CD8-positive, alpha-beta T cell (primary cell): ENCODE measurements at places on chromosomes 5 and 9.

DNA sequence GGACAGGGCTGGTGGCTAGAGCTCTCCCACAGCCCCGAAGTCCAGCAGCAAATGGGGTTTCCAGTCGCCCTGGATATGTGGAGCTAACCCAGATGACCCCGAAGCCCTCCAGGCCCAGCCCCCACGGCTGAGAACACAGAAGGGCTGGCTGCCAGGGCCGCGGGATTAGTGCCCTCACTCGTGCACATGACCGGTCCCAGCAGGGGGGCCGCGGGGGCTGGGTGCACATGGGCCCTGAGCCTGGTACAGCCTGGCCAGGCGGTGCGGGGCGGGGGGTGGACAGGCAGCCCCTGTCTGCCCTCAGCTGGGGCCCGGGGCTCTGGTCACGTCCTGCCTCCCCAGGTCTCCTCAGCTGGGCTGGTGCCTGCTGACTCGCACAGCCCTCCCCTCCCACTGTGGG lies 5.9 kb downstream of the SSNA1 start:
- no peak for DNase-seq

GRCh38 chr9:127874301-127875221 lies 2.9 kb downstream of the AK1 start:
- no peak for DNase-seq

DNA sequence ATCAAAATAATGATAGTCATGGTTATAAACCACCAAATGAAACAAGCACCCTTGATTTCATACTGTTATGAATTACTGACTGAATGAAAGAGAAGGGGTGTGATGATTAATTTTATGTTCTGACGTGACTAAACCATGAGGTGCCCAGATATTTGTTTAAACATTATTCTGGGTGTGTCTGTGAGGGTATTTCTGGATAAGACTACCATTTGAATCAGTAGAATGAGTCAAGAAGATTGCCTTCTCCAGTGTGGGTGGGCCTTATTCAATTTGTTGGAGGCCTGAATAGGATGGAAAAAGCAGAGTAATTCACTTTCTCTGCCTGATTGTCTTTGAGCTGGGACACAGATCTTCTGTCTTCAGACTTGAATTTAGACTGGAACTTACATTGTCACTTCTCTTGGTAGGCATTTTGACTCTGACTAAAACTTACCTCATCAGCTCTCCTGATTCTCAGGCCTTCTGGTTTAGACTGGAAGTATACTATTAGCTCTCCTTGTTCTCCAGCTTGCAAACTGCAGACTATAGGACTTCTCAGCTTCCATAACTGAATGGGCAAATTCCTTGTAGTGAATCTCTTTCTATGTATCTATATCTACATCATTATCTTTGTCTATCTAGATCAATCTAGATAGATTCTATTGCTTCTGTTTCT lies 321.9 kb upstream of the TARS1 start:
- DNase-seq: no peak

GRCh38 chr9:99090336-99091130 lies 14.4 kb upstream of the TGFBR1 start:
- no peak for DNase-seq

- DNase-seq: no peak
These were observed 52.9 kb downstream of the BARX1 start for GRCh38 chr9:93902051-93902779.

- no peak for DNase-seq
These were observed 16.5 kb downstream of the GOLM1 start for GRCh38 chr9:86082870-86083269.

DNA sequence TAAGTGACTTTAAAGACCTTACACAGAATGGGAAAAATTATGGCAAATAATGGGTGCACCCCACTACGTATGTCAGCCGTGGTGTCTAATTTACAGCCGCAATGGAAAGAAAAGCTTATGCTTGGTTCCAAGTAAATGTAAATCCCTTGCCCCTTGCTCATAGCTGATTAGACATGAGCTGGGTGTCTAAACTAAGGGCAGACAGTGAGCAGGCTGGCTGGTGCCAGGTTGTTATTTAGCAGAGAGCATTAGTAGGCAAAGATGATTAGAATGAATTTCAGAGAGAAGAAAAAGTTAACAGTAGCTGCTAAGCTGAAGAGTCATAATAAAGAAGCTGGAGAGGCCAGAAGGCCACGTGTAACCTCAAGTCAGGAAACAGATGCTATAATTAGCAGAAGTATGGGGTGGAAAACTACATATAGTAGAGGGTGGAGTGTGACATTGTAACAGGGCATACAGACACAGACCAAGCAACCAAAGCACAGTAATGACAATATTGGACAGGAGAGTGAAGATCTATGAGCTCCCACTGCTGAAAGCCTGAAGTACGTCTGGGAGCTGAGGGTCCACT lies 257.7 kb downstream of the MCTP1 start:
- no peak for DNase-seq

DNA sequence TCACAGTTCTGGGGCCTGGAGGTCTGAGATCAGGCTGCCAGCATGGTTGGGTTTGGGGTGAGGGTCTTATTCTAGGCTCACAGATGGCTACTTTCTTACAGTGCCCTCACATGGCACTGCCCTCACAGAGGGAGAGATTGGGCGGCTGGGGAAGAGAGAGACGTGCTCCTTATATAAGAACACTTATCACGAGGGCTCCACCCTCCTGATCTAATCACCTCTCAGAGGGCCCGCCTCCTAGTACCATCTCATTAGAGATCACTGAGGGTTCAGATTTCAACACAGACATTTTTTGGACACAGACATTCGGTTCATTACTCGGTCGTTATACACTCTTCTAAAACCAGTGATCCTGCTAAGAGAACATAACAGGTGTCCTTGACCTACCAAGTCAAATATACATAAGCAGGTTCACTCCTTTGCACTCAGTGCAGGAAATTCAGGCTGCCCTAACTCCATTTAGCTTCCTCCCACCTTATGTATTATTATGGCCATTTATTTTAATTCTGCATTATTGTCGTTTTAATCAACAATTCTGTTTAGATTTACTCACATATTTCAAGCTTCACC lies 121.7 kb downstream of the ICE1 start:
- no peak for DNase-seq

DNA sequence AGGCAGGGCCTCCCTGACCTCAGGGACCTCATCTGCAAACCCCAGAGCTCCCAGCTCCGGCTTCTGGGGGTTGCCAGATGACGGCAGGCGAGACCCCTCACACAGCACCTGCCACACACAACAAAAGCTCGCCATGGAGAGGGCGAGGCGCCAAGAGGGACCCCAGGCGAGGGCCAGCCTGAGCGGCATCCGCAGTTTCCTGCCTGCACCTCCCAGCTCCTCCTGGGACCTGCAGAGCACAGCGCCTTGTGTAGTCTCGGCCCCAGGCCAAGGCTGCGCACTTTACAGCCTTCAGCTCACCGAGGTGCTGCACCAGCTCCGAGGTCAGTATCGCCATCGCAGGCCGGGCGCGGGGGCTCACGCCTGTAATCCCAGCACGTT lies 82.4 kb upstream of the ADAMTS2 start:
- no peak for DNase-seq

GRCh38 chr5:76849419-76850291 lies at the start of gene S100Z:
Gene S100Z, plus strand, starts transcription at chr5:76850014. Its CDS starts 25,346 bp downstream, at chr5:76875360.
- DNase-seq: no peak

DNA sequence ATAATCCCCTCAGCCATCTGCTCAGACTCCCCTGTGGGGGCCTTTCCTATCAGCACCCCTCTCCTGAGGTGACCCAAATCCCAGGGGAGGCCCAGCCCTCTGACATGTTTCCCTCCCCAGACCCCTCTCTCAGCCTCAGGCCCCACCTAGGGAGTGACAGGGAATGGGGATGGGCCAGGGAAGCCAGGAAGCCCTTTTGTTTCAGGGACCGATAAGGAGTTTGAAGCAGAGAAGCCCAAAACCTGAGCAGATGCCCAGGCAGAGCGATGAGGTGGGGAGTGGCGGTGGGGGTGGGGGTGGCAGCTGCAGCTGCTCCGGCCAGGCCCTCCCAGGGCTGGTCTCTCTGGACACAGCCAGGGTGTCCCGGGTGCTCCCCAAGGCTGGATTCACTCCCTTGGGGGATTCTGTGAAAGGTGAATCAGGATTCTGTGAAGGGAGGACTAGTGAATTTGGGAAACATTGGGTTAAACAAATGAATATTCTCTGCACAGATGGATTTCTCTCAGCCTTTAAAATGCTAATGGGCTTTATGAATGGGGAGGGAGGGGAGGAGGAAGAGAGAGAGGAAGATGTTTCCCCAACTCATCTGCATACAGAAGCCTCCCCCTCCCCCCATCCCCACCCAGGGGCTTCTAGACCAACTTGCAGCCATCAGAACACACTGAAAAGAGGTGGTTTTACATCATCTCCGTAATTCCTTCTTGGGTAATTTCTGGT lies 17.4 kb downstream of the AKNA start:
- DNase-seq: no peak

DNA sequence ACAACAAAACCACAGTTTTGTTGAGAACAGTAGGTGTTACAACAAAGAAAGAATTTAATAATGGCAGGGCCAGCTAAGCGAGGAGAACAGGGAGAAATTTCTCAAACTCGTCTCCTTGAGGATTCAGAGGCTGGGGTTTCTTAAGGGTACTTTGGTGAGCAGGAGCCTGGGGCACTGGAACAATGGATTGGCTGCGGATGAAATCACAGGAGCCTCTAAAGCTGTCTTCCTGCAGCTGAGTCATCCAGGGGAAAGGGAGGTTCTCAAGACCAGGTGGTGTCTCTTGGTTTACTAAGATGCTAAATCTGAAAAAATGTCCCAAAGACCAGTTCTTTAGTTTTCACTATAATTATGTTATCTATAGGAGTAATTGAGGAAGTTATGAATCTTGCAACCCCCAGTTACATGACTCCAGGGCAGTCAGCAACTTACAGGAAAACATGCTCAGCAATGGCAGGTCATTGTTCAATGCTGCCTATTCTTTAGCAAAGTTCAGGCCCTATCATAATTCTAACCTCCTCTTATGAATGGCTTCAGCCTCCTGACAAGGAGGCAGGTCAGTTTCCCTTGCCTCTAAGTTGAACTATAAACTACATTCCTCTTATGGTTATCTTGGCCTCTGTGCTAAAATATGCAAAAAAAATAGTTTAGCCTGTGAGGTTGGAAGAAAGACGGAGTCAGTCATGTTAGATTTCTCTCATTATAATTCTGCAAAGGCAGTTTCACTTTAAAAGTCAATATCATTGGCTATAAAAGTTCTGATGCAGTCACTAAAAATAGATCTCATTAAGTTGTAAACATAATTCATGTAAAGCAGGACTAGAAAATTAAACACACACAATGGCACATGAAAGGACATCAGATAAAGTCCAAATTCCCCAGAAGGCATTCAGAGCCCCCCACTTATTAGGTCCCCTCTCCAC lies 63.3 kb upstream of the CKS2 start:
- no peak for DNase-seq

GRCh38 chr5:103511554-103511885 lies 51.1 kb downstream of the NUDT12 start:
- DNase-seq: no peak

DNA sequence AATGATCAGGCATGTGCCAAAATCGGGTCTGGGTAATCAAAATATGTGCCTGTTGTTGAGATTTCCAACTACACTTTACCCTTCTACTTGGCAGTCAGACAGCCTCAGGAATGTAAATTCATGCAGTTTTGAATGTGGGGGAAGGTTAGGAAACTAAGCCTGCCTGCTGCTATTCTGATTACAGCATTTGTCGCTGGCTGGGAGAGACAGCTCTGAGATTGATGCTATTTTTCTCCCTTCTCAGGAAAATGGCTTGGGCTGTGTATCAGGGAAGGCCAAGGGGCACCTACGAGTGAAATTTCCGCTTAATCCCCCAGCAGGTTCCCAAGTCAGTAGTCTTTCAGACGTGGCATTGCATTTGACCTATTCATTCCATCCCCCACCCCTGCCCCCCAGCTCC lies 3.6 kb upstream of the RGS7BP start:
- DNase-seq: no peak
